ENCODE measurements at places on chromosomes 1 and 21.

- no peak for DNase-seq
These were observed 57.1 kb downstream of the GIPC2 start for GRCh38 chr1:78102916-78103315.

- DNase-seq, result no peak
These were observed 767.0 kb downstream of the MRPL39 start for GRCh38 chr21:24840287-24840686.

DNA sequence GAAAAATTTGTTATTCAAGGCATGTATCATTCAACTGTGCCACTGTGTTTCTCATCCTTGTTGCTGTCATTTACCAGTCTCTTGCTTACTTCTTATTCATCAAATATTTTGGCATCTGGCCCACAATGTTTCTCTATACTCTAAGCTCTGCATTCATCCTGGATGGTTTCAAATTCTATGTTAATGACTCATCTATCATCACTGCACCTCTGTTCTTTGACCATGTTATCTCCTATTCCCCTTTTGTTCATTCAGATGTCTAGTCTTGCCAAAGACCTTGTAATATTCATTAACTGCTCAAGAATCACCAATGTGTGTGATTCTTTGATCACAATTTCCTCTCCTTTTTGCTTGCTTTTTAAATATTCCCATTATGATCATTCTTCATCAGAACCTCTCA lies 54.6 kb upstream of the PRKACB start:
- DNase-seq, result no peak

DNA sequence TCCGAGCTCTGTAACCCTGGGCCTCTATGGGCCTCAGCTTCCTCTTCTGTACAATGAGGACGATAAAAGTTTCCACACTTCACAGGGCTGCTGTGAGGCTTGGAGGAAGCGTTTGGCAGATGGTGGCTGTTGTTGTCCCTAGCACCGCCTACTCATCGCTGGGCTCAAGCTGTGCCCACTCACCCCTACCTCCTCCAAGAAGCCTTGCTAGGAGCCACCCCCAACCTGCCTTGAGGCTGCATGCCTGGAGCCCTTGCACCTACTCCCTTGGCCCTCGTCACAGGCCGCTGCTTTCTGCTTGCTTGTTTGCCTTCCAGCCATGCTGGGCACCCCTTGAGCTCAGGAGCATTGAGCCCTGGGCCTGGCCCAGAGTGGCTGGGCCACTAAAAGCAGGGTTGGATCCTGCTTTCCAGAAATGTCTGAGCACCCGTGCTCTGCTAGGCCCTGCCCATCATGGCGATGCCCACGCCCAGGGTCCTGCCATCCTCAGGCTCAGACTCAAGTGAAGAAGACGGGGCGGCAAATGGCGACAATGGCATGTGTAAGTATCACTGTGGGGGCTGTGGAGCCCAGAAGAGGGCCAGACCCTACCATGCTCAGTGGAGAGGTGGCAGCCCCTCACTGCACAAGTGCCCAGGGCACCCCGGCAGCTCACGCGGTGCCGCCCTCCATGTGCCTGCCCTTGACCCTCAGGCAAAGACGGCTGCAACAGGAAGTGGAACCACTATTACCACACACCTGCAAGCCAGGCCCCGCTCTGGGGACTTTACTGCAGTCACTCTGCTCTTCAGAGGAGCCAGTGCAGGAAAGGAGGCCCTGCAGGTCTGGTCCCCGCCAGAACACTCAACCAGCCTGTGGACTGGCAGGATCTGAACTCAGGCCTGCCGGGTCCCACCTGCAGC lies 9.5 kb downstream of the SH3BGRL3 start:
- DNase-seq, result peak; percentile 85

DNA sequence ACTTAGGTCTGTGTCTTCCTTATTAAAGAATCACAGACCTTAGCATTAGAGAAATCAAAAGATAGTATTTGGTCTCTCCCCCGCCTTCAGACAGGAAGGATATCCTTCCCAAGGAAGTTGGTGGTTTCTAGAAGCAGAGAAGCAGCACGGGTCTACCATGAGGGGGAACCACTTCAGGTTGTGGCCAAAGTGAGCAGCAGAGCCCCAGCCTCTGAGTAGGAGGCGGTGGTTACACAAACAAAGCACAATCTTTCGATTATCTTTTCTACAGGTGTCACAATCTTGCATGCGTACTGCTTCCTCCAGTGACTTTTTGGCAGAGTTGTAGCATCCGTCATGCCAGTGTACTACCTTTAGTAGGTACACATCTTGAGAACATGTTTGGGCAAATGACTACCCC lies 8.8 kb downstream of the PGLYRP4 start:
- DNase-seq, result no peak

All from NCI-H524 (cell line).